ENCODE measurements at places on chromosomes 5 and 9.

DNA sequence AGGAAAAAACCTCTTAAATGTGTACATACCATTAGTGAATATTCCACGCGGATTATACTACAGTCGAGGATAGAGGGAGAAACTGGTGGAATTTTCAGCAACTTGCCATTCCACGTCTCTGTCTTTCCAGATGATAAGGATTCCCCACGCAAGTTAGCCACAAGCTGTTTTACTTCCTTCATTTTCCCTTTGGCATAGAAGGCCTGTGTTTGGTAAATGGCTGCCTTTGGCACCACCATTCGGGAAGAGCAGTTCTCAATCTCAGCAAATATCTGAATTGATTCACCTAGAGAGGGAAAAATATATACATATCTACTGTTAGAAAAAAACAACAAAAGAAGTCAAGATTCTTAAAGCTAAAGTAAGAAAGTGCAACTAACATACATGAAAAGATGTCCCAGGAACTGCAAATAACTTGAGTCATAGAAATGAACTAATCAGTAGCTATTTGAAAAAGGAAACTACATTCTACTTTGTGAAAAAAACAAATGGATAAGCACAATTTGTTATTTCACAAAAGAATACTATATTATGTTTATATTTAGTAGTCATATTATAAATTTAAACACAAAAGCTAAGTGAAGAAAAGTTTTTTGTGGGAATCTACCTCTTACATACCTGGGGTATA, 8.1 kb downstream of the ARRDC3 start:
- no peak for DNase-seq

DNA sequence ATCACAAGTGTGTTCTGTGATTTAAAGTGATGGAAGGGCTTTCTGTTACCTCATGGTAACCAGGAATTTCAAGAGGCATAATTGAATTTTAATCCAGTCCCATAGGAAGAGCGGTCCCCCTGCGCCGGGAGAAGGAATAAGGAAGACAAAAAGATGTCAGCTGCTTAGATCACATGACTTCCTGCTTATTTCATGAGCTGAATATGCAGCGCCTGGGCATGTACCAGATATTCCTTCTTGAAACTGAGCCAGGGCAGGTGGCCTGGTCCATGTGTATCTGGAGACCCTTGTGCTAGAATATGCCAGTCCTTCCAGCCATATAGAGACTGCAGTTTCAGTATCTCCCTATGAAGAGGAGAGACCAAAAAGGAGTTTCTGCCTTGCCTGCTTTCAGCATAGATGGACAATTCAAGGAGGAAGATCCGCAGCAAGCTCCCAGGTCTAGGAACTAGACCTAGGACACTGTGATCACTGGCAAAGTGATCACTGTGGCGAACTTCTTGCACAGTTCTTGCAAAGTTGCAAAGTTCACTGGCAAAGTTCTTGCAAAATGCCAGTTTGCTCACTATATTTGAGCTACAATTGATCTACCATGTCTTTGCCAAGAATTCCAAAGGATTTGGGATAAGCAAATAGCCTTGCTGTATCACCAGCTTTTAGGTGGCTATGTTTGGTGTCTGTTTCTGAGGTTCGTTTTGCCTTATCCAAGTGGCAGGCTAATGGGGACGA, 102.9 kb upstream of the PHYKPL start:
- no peak for DNase-seq

- no peak for DNase-seq
Observed at GRCh38 chr5:150122536-150123481, 32.8 kb downstream of the PDGFRB start.

DNA sequence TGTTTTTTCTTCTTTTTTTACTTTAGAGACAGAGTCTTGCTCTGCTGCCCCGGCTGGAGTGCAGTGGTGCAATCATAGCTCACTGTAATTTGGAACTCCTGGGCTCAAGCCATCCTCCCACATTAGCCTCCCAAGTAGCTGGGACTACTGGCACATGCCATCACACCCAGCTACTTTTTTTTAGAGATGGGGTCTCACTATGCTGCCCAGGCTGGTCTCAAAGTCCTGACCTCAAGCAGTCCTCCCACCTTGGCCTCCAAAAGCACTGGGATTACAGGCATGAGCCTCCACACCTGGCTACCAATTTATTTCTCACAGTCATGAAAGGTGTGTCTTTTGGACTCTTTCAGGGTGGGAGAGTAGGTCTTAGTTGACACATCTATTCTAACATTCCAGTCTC, 83.0 kb upstream of the FAM120A start:
- DNase-seq: no peak

DNA sequence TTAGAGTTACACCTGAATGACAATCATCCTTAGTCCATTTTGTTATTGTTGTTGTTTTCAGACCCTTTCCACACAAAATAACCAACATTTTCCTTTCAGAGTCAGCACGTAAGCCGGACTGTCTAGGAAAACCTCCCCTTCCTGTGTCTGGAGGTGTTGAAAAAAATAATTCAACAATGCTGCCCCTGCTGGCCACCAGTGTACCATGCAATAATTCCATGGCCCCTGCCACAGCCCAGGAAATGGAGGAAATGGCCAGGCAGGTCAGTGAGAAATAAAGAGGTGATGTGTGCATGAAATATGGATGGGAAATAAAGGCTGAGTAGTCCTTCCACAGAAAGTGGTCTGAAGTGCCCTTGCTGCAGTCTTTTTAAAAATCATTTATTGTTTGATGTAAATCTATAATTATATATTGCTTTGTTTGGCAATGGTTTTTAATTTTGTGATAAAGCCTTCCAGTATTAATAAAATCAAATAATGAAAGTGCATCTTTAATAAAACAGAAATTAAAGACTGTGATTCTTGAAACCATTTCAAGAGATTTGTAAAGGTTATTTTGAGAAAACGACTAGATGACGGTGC, 152.8 kb upstream of the PAPPA start:
- no peak for DNase-seq

- no peak for DNase-seq
Observed at GRCh38 chr5:142973932-142974331, 203.8 kb downstream of the ARHGAP26 start.

DNA sequence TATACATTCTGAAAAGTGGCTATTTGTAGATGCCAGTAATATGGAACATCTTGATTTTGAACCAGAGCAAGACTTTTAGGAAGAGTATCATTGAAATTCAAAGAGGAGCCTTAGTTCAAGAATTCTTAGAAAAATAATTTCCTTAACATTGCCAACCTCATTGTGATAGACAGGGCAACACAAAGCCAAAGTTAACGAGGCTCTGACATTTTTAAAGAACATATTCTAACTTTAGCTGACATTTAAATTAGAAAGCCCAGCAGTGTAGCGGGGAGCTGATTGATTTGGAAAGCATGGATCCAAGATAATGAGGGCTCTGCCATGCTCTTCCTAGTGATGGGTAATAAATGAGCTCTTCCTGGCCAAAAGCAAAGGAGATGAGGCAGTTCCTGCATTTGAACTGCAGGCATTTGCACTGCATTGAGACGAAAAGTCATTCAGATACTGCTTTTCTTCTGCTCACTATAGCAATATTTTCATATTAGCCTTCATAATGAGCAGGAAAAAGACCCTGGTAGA, 325.0 kb downstream of the ARHGEF28 start:
- DNase-seq: no peak

- DNase-seq: peak; percentile 97
Observed at GRCh38 chr9:120868676-120869359, 8.2 kb downstream of the PHF19 start.

DNA sequence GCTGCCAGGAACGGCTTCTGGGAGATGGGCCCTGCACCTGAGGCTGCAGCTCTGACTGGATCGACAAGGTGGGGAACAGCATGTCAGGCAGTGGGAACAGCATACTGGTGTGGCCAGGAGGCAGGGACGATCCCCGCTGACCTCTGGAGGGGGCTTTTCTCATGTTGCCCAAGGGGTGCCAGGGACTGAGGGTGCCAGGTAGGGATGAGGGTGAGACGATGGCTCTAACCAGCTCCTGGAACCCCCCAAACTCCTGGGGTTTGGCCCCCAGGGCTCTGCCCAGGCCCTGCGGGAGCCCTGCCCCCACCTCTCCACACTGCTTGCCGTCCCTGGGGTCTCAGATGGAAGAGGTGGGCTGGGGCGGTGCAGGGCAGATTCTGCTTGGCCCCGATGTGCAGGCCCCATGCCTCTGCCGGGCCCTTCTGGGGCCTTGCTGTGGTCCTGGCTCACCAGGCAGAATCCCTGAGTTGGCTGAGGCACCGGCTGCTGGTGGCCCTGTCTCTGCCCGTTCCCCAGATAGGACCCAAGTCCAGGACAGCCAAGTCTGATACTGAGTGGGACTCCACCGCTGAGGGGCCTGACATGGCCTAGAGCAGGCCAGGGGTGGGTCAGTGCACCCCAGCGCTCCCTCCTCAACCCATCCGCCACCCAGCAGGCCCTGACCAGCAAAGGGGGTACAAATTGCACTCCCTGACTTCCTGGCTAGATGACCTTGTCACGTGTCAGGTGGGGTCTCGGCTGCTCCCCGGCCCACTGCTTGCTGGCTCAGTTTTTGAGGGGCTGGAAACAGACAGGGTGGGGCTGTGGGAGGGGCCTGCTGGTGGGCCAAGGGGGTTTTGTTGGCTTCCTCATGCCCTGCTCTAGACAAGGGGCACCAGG, 28.4 kb upstream of the RNF130 start:
- no peak for DNase-seq

DNA sequence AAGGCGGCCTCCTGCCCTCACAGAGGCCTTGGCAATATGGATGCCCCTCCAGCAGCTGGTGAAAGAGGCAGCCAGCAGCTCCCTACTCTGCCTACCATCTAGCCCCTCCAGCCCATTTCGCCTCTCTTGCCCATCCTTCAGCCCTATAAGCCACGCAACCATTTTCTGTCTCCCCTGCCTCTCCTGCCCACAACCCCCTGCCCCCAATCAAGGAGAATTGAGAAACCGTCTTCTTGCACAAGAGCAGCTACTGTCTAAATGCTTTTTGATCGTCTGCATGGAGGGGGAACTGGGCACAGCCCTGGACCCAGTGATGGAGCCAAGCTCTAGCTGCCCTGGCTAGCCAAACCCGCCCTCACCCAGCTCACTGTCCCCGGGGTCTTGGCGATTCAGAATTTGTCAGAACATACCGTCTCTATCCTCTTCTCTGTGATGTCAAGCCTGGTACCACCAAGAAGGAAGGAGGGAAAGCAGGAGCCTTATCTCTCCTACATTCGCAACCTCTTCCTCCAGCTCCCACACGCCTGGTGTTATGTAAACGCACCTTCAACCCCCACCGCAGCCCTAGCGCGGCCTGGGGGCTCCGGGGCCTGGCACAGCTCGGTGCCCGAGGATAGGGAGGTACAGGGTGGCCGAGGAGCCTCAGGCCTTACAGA, 1.2 kb downstream of the SPRY4 start:
- no peak for DNase-seq

DNA sequence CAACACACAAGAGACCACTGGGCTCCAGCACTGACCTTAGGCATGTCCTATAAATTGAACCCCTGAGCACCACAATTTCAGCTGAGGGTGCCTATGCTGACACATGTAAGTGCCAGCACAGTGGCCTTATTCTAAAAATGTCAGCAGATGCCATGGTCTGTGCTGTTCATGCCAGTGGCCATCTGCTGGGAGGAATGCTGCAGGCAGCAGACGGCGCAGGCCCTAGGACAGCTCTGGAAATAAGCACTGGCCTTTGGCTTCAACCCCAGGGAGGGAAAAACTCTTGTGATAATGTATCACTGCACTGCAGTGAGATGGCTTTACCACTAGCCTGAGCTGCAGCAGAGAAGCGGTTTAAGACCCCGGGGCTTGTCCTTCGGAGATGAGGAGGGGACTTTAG, 98.5 kb downstream of the SYK start:
- no peak for DNase-seq

DNA sequence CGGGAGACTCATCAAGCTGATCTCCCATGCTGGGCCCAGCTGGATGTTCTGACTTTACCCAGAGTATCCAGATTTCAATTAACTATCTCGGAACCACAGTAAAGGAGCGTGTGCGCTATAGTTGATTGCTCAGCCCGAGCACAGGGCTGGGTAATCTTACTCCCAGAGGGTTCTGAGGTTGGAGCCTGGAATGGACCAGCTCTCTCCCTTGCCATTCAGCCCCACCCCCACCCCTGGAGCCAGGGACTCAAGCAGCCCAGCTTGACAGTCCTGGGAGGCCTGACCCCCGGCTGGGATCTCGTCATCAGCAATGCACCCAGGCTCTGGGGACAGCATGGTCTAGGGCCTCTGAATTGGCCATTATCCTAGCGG, 23.7 kb upstream of the PTGES start:
- DNase-seq: no peak

DNA sequence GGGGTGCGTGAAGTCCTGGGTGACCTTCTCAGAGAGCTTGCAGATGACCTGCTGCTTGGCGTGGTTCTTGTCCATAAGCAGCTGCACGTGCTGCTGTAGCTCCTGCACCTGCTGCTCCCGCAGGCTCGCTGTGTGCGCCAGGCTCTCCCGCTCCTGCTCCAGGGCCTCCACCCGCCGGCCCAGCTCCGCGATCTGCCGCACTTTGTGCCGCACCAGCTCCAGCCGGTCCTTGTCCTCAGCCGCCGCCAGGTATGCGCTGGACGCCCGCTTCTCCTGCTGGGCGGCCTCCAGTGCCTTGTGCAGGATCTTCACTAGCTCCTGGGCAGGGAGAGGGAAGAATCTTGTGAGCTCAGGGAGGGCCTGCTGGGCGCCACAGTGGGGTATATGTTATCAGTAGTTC, 28.5 kb upstream of the CORO2A start:
- DNase-seq: no peak

DNA sequence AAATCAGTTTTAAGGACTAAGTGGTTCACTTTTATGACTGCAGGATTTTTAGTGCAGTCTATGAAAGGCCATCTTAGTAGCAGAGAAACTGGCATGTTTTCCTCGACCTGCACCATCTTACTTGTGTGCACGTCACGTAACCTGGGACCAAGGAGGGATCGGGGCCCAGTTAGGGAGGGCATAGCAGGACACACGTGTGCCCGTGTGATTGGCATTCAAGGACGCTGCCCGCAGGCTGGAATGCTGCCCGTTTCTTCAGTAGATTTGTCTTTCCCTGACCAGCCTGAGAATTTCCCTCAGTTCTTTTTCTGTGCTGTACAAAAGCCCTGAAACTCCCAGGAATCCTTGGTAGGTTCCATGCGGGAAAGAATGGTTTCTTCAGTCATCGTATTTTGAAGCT, 196.3 kb downstream of the TRIO start:
- DNase-seq: no peak

DNA sequence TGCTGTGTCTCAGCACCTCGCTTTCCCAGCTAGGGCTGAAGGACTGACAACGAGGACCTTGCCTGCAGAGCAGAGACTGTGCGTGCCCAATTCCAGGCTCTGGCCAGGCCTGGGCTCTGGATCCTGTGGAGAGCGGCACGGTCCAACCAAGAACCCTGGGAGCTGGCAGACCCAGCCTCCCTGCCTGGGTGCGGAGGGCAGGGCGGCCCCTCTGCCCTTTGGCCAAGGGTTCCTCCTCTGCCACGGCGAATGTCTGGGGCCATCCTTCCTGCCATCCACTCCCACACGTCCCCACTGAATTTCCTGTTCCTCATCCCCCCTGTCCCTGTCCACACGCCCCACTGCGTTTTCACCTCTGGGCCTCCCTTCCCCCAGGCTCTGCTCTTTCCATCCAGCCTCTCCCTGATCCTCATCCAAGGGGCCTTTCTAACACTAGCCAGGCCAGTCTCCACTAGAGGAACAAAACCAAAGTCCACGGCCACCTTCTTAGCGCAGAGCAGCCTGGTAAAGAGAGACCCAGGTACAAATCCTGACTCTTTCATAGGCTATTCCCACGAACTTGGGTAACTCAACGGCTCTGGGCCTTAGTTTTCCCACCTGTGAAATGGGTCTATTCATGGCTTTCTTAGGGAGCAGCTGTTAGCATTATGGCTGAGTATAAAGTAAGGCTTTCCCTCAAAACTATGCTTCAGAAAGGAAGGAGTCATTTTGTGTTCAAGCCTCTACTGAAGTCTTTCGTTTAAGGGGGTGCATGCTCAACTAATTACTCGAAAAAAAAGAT, 95.5 kb upstream of the PHYKPL start:
- DNase-seq: no peak

GRCh38 chr5:157599565-157599964, 24.0 kb upstream of the ADAM19 start:
- DNase-seq: no peak

Measured in DMS153 (cell line).